ENCODE measurements at places on chromosomes 1 and 21.

- DNase-seq = peak; percentile 44
Measured at GRCh38 chr1:147504801-147505311, 36.4 kb upstream of the BCL9 start.

GRCh38 chr1:26856604-26857469, 6.1 kb upstream of the SFN start:
- no peak for DNase-seq

- no peak for DNase-seq
Measured at GRCh38 chr1:192732787-192733186, 76.1 kb upstream of the RGS2 start.

DNA sequence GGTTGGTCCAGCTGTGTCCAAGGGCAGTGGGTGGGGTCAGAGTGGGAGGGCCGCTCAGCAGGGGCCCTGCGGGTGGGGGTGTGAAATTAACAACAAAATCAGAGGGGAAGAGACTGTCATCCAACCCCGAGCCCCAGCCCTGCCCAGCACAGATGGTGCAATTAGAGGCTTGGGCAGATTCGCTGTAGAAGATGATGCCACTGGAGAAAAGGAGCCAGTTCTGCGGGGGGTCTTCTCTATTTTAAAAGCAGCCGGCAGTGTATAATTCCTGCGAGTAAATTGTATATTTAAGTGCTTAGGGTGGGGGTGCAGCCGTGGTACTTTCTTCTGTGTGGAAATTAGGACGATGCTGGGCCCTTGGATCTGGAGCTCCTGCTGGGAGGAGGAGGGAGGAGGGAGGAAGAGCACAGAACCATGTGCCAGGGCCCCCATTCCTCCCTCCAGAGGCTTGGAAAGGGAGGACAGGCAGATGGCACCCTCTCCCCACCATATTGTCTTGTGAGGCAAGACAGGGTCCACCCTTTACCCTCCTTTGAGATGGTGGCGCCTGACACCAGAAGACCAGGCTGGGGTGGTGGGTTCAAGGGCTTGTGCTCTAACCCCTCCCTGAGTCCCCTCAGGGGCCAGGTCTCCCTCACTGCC, 89.2 kb downstream of the ACTL8 start:
- no peak for DNase-seq

DNA sequence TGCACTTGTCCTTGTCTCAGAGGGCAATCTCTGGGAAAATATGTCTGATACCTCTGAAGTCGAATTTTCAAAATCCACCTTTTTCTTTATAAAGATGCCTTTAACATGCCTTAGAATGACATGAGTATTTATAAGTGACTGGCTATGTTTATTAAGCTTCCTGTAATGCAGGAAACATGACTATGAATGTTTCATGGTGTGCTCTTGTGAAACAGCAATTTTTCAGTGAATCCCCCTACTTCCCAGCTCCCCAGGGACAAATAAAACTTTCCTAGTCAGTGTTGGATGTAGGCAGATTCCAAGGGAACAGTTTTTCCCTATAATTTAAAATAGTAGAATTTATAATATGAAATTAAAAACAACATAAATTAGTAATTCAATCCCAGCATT, 437.0 kb downstream of the LMO4 start:
- no peak for DNase-seq

DNA sequence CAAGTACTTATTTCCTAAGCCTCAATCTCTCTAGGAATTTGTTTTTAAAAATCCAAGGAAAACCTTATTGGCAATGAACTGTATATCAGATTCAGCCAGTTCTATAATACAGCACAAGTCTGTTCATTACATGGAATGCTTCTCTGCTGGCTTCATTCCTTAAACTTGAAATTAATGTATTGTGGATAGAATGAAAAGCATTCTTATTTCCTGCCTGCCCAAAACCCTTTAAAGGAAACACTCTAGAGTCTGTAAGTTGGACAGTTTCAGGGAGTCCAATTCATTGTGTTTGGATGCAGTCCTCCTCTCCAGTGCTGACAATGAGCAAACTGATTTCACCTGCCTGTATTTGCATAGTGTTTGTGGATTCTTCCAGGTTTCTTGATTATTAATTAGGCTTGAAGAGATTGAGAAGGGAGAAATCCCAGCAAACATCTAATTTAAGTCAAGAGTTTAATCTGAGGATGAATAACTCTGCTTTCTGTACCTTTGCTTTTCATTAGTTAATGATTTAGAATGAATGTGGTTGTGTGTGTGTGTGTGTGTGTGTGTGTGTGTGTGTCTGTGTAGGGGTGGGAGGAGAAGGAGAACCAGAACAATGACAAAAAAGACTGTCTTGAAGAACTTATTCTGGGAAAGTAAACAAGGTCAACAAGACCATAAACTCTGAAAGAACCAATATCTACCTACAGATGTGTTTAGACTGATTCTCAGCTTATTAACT, 61.2 kb downstream of the CACHD1 start:
- DNase-seq = no peak

DNA sequence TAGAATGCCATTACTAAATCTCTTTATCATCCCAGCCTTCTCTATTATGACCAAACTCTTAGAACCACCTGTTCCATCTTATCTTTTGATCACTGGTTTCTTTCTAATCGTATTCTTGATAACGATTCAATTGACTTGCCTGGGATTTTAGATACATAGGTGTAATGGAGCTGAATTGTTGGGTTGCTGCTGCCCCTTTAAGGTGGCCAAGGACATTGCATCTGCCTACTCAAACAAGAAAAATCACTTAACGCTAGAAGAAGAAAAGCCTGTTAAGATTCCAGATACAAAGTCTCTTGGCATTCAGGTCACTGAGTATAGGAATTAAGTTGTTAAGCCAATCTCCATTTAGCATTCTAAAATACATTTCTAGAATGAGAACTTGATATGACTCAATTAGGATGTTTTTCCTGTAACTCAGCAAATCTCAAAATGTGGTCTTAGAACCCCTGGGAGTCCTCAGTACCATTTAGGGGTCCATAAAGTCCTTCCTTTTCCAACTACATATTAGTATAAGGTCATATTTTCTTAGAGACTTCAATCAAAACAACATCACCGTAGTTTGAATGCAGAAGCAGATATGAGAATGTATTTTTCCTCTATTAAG, 12.4 kb downstream of the NEXN start:
- peak; percentile 53 for DNase-seq

DNA sequence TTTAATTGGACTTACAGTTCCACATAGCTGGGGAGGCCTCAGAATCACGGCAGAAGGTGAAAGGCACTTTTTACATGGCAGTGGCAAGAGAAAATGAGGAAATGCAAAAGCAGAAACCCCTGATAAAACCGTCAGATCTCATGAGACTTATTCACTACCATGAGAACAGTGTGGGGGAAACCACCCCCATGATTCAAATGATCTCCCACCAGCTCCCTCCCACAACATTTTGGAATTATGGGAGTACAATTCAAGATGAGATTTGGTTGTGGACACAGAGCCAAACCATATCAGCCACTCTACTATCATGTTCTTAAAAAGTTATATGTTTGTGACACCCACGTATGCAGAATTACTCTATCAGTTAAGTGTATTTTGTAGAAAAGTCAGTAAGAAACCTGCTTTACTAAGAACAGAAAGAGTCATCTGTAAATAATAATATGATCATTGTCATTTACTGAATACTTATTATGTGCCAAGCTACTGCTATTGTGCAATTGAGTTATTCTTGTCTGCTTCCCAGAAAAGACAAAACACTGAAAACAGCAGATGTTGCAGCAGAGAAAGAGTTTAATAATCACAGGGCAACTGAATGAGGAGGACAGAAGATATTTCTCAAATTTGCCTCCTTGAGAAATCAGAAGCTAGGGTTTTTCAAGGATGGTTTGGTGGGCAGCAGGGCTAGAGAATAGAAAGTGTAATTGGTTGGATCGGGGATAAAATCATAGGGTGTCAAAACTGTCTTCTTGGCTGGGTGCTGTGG, 207.7 kb upstream of the FGGY start:
- no peak for DNase-seq

DNA sequence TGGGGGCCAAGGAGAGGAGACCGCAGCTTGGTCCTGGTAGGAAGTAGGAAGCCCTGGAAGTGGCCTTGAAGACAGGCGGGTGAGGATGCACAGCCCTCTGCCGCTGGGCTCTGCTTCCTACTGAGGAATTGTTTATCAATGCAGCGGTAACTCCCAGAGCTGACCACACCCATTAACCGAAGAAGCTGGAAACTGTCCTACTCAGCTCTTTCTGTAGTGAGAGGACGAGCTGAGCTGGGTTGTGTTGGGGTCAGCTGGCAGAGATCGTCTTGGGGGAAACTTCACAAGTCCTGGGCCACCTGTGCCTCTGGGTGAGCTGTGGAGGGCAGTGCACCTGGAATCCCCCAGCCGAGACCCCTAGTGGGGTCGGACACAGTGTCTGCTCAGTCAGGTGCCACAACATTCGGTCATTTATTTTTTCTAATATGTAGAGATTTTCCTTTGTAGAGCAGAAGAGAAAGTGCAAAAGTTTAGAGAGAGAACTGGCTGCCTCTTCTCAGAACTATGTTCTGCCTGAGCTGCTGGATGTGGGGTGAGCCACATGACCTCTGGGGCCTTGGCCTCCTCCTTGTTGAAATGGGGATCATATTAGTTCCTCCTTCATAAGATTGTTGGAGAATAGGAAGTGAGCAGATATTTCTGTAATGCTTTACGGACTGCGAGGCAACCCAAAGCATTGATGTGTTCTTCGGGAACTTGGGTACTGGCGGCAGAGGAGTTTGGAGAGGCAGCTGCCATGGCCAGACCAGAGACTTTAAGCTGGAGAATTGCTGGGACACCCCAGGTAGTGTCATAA, 3.6 kb downstream of the NECAP2 start:
- no peak for DNase-seq

DNA sequence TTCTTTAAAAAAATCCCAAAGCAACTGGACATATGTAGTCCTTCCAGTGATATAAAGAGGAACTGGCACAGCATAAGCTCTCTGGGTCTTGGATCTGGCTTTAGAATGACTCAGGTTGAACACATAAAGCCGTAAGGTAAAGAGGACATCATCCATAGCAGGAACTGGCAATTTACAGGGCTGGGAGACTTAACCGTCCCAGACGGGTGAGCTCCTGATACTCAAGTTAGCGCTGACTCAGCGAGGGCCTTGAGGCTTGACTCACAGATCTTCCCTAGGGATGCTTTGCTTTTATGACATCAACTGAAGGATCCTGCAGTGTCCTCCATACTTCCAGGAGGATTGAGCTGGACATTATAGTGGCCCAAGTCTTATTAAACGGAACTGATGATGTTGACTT, 154.1 kb downstream of the CLIC6 start:
- DNase-seq = no peak

DNA sequence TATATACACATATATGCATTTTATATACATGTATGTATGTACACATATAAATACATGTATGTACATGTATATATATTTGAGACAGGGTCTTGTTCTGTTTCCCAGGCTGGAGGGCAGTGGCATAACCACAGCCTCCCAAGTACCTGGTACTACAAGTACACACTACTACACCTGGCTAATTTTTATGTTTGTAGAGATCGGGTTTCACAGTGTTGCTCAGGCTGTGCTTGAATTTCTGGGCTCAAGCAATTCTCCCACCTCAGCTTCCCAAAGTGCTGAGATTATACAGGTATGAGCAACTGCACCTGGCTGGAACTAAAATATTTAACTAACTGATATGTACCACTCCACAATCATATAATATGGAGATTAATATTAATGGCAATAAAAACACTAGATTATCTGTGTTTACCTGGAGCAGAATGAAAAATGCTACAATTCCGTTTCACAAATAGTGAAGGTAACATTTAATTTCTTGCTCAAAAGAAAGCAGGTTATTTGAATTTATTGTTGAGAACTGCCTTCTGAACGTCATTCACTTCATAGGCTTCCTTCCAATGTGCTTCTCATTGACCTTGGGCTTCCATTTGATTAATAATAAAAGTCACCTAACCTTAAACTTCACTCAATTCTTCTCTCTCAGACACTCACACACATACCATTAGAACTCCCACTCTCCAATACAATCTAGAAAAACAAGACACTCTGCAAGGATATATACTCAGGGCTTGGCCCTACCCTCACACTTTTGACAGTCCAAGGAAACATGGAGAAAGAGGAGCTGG, 57.0 kb downstream of the PTGER3 start:
- DNase-seq = no peak

- DNase-seq = no peak
Measured at GRCh38 chr1:46503421-46503820, 13.8 kb downstream of the DMBX1 start.

DNA sequence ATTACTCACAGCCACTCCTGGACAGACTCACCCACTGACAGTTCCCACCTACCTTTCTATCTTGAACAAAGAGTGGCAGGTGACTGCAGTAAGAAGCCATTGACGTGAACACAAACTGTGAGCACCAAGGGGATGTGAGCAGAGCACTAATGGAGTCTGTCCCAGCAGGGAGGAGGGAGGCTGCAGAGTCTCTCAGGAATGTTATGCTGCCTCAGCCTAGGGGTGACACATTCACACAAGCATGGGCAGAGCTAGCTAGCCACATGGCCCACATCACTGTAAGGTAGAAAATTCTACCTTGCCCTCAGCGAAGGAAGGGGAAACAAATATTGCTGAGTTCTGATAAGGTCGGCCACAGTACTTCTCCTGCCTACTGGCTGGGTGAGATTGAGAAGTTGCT, 56.8 kb upstream of the PTGFRN start:
- DNase-seq = no peak

DNA sequence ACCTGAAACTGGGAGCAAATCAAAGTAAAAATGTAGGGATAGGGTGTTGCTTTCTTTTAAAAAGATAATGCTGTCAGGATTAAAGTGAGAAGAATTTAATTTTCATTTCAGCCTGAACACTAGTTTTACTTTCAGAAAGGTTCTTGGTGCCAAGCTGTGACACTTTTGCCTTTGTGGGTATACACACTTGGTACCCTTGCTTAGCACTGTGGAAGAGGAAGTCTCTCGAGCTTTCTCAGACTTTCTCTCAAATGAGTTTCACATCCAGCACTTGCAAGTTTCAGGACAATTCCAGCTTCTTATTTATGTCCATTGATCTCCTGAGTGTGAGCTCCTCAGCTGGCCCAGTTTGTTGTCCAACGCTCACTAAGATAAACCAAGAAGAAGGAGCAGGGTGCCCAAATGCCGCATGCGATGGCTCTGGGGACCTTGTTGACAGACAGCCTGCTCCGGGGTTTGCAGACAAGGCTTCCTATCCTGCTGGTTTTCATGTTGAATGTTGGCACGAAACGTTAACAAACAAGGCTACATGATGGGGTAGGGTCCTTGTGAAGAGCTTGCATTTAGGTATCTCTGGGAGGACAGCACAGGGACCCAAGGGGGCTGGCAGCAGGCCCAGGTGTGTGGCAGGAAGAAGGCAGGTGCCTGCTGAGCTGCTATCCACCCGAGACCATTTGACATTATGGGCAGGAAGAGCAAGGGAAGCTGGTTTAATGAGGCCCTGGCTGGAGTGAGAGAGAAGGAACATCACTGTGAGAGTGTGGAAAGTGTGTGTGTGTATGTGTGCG, 79.7 kb downstream of the POFUT2 start:
- DNase-seq = no peak

GRCh38 chr1:162265983-162266382, 110.7 kb downstream of the SPATA46 start:
- no peak for DNase-seq

GRCh38 chr1:213987422-213987926, 299 bp upstream of the PROX1 start:
- no peak for DNase-seq

GRCh38 chr1:245263529-245264095, 108.8 kb downstream of the KIF26B start:
- DNase-seq = no peak

- no peak for DNase-seq
Measured at GRCh38 chr1:208868554-208868953, 624.4 kb upstream of the PLXNA2 start.

Data from smooth muscle cell of the brain vasculature (primary cell).